COR-L47 (cell line): ENCODE measurements at places on chromosomes 2 and 18.

- no peak for DNase-seq
Measured at GRCh38 chr2:147025646-147026585, 818.9 kb upstream of the ACVR2A start.

GRCh38 chr2:130313812-130314334, 28.8 kb upstream of the IMP4 start:
- no peak for DNase-seq

DNA sequence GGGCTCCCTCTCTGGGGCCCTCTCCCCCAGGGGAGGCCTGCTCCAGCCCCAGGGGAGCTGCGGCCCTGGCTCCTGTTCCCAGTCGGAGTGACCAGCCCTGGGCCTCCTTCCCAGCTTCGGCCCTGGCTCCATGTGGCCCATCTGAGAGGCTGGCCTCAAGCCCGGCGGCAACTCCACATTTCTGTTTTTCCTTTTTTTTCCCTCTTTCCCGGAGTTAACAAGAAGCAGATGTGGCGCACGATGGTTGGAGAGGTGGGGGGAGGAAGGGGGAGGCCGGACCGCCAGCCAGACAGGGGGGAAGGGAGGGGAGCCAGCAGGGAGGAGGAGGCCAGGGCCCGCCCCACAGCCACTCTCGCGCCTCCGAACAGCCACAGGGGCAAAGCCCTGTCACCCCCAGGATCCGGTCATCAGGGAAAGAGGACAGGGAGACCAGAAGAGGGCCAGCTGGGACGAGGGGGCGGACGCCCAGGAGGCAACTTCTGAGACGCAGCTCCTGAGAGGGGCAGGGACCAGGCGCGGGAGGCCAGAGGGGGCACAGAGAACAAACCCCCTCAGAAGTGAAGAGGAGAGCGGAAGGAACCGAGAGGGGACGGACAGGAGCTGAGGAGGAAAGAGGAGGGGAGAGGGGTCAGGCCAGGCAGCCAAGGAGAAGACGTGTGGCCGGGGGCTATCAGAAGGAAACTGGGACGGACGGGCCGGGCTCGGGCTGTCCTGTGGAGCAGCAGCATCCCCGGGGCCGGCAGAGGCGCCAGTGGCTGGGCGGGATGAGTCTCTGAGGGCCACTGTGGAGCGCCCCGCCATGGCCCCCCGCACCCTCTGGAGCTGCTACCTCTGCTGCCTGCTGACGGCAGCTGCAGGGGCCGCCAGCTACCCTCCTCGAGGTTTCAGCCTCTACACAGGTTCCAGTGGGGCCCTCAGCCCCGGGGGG, at the start of gene EMILIN1:
TSS of gene EMILIN1 (plus strand) at position 349 of the 928 bp plus-strand sequence. CDS start at position 800, 451 bp downstream.
- DNase-seq, result no peak

DNA sequence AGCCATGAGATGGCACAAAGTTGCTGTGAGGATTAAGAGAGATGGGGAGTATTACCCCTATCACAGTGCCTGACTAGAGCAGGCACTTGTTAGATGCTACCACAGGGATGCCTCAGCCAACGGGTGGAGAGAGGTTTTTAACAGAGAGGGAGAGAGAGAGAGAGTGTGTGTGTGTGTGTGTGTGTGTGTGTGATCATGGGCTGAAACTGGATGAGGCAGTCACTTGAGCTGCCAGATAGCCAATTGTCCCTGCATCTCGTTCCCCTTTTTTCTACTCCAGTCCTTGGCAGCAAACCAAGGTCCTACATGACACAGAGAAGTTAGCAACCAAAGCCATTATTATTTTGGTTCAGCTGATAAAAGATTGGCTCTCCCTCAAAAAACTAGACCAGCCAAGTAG, 3.0 kb downstream of the CD8A start:
- peak; percentile 6 for DNase-seq

GRCh38 chr18:25334588-25334987, 17.4 kb downstream of the ZNF521 start:
- no peak for DNase-seq

- DNase-seq, result no peak
Measured at GRCh38 chr2:8152392-8153257, 529.2 kb upstream of the ID2 start.

DNA sequence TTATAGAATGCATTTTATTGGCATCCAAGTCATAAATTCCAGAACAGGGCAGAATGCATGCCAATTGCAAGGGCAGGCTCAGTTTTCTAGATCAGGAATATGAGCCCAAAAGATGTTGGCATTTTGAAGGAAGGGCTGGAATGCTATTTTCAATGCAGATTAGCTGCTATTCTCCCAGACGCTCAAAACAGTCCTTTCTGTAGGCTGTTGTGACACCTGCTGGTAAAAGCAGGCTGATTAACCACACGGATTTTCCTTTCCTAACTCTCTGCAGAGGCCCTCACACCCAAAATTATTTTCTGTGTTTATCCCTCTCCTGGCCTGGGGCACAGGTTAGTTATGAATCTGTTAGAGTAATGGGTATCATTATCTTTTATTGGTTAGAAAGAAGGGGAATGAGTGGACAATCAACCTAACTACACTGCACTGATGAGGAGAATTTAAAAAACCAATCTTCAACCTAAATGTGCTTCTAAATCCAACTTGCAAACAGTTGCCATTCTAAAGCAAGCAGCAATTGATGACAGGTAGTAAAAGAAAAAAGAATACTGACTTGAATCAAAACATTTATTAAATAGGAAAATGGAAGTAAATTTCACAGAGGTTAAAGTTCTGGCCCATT, 94.0 kb downstream of the PLA2R1 start:
- DNase-seq, result peak; percentile 62
